Astrocyte (in vitro differentiated cells and primary cell): ENCODE measurements at places on chromosomes 2 and 18. TPM values are rescaled to one million over a fixed set of nuclear protein-coding genes. Genes with fewer than 3 reads are reported as not detected.

DNA sequence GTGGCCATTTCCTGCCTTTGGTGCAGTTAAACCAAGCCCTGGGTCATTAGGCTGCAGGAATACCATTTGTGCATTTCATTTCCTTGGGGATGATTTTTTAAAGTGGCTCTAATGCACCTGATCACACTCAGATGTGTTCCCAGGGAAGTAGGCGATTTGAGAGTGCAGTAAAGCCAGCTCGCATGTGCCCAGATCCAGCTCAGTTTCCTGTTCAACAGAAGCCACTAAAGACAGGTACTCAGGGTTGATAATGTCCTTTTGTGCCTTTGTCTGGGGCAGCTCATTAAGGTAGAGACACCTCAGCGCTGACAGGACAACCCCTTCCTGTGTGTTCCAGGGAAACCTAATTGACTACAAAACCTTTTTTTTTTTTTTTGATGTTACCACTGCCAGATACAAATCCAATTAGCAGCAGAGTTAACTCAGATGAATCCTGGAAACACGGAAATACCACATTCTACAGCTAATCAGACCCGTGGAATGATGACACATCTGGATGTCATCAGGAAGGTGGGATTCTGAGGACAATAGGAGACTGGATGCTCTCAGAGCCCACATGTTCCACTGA, 15.2 kb upstream of the CHRNA1 start:
- no peak overlapping the region for H3K4me3 ChIP-seq
- no peaks in the 10 kb centered on the region for H3K36me3 ChIP-seq
- no peaks in the 10 kb centered on the region for H3K27me3 ChIP-seq
- peak; percentile 85 for DNase-seq

GRCh38 chr2:15031745-15032240, 399.3 kb downstream of the LRATD1 start:
- H3K27ac ChIP-seq = no peak overlapping the region
- H3K4me1 ChIP-seq = no peaks in the 10 kb centered on the region

- H3K36me3 ChIP-seq = no peaks in the 10 kb centered on the region
- no peak overlapping the region for H3K4me3 ChIP-seq
- no peaks in the 10 kb centered on the region for H3K27me3 ChIP-seq
- no peak overlapping the region for H3K27ac ChIP-seq
Measured at GRCh38 chr2:41000906-41001305, 549.0 kb upstream of the SLC8A1 start.

GRCh38 chr2:113072584-113072983, 4.8 kb downstream of the IL1F10 start:
- H3K27me3 ChIP-seq = peaks cover 12% of the 10 kb centered on the region
- DNase-seq = no peak
- no peaks in the 10 kb centered on the region for H3K4me1 ChIP-seq
- H3K27ac ChIP-seq = no peak overlapping the region
- H3K36me3 ChIP-seq = no peaks in the 10 kb centered on the region

DNA sequence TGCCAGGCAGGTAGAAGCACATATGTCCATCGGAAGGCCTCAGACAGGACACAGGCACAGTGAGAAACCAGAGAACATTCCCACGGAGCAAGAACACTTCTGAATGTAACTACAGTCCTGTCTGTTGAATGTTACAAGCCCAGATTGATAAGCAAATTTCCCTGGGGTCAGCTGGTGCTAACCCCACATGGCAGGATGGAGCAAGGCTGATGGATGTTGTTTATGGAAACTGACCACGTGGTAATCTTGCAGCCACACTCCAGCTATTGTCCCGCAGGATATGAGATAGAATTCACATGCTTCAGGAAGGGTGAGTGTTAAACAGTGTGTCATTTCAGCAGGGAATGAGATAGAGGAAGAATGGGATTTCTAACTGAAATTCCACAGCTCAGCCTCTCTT, 138.8 kb upstream of the COPS8 start:
- H3K27me3 ChIP-seq = peaks cover 2% of the 10 kb centered on the region
- no peak overlapping the region for H3K27ac ChIP-seq
- peak; percentile 12 for DNase-seq
- no peaks in the 10 kb centered on the region for H3K4me1 ChIP-seq
- H3K4me3 ChIP-seq = no peak overlapping the region

GRCh38 chr2:1938986-1939385, 194.7 kb upstream of the PXDN start:
- no peak overlapping the region for H3K4me3 ChIP-seq
- H3K27me3 ChIP-seq = no peaks in the 10 kb centered on the region
- no peak for DNase-seq
- H3K4me1 ChIP-seq = no peaks in the 10 kb centered on the region

- peaks cover 74% of the 10 kb centered on the region for H3K4me1 ChIP-seq
- peak; percentile 98 for DNase-seq
- peak overlapping the region; percentile 21 for H3K4me3 ChIP-seq
- H3K27ac ChIP-seq = peak overlapping the region; percentile 99
- H3K36me3 ChIP-seq = peaks cover 6% of the 10 kb centered on the region
- no peaks in the 10 kb centered on the region for H3K27me3 ChIP-seq
Measured at GRCh38 chr2:54570925-54571694, 115.0 kb downstream of the SPTBN1 start.

GRCh38 chr2:108944601-108945331, 44.3 kb downstream of the EDAR start:
- no peak overlapping the region for H3K27ac ChIP-seq
- peaks cover 6% of the 10 kb centered on the region for H3K27me3 ChIP-seq
- H3K4me1 ChIP-seq = no peaks in the 10 kb centered on the region
- no peaks in the 10 kb centered on the region for H3K36me3 ChIP-seq
- no peak overlapping the region for H3K4me3 ChIP-seq

DNA sequence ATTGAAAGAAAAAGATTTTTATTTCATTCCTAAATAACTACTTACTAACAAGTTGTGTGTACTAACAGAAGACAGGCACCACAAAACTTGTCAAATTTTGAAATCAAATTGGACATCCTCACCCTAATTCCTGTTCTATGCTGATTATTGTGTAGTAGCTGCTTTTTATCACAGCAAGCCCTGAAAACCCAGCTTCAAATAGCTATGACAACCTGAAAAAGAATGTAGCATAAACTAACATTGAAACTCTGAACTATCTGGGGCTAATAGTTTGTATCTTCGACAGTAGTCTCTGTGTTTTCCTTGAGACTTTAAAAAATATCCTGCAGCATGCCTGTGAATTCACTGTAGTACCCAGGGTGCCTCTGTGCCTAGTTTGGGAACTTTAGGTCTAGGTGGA, 122.6 kb downstream of the WDPCP start:
- H3K4me1 ChIP-seq = no peaks in the 10 kb centered on the region
- H3K36me3 ChIP-seq = no peaks in the 10 kb centered on the region
- no peaks in the 10 kb centered on the region for H3K27me3 ChIP-seq

GRCh38 chr2:174282441-174282840, 34.1 kb upstream of the OLA1 start:
- no peak overlapping the region for H3K4me3 ChIP-seq
- H3K36me3 ChIP-seq = no peaks in the 10 kb centered on the region
- H3K27ac ChIP-seq = no peak overlapping the region
- no peaks in the 10 kb centered on the region for H3K27me3 ChIP-seq
- no peak for DNase-seq
- H3K4me1 ChIP-seq = no peaks in the 10 kb centered on the region

- H3K27me3 ChIP-seq = no peaks in the 10 kb centered on the region
- H3K36me3 ChIP-seq = no peaks in the 10 kb centered on the region
- H3K4me3 ChIP-seq = no peak overlapping the region
- H3K4me1 ChIP-seq = no peaks in the 10 kb centered on the region
Measured at GRCh38 chr2:240407090-240407489, 28.4 kb upstream of the GPC1 start.

- no peaks in the 10 kb centered on the region for H3K36me3 ChIP-seq
- H3K27me3 ChIP-seq = no peaks in the 10 kb centered on the region
- peak overlapping the region; percentile 78 for H3K27ac ChIP-seq
- H3K4me3 ChIP-seq = no peak overlapping the region
- peaks cover 17% of the 10 kb centered on the region for H3K4me1 ChIP-seq
Measured at GRCh38 chr18:3305354-3305762, 43.4 kb downstream of the MYL12B start.

GRCh38 chr18:3720159-3720558, 270.2 kb downstream of the TGIF1 start:
- peaks cover 2% of the 10 kb centered on the region for H3K27me3 ChIP-seq
- H3K36me3 ChIP-seq = no peaks in the 10 kb centered on the region
- no peak for DNase-seq
- no peaks in the 10 kb centered on the region for H3K4me1 ChIP-seq
- H3K27ac ChIP-seq = no peak overlapping the region
- H3K4me3 ChIP-seq = no peak overlapping the region

GRCh38 chr2:177880285-177880684, 192.3 kb downstream of the PDE11A start:
- no peaks in the 10 kb centered on the region for H3K36me3 ChIP-seq
- no peaks in the 10 kb centered on the region for H3K27me3 ChIP-seq
- H3K4me1 ChIP-seq = no peaks in the 10 kb centered on the region
- no peak overlapping the region for H3K27ac ChIP-seq
- no peak overlapping the region for H3K4me3 ChIP-seq
- no peak for DNase-seq

- H3K27ac ChIP-seq = no peak overlapping the region
- no peak overlapping the region for H3K4me3 ChIP-seq
- H3K27me3 ChIP-seq = no peaks in the 10 kb centered on the region
Measured at GRCh38 chr2:163779970-163780597, 44.3 kb upstream of the FIGN start.

UGT1A9 gene
- total RNA-seq = not detected in 2 replicates

ABCB11 gene
- total RNA-seq = 0.02 TPM in 1 of 2 replicates, not detected in the other

ERFE gene
- total RNA-seq = 0.60 and 1.4 TPM in 2 replicates

SERPINB12 gene
- not detected in 2 replicates for total RNA-seq

LBX2 gene
- total RNA-seq = 0.89 and 1.0 TPM in 2 replicates
